AG10803 (cell line): ENCODE measurements at places on chromosomes 4 and X.

DNA sequence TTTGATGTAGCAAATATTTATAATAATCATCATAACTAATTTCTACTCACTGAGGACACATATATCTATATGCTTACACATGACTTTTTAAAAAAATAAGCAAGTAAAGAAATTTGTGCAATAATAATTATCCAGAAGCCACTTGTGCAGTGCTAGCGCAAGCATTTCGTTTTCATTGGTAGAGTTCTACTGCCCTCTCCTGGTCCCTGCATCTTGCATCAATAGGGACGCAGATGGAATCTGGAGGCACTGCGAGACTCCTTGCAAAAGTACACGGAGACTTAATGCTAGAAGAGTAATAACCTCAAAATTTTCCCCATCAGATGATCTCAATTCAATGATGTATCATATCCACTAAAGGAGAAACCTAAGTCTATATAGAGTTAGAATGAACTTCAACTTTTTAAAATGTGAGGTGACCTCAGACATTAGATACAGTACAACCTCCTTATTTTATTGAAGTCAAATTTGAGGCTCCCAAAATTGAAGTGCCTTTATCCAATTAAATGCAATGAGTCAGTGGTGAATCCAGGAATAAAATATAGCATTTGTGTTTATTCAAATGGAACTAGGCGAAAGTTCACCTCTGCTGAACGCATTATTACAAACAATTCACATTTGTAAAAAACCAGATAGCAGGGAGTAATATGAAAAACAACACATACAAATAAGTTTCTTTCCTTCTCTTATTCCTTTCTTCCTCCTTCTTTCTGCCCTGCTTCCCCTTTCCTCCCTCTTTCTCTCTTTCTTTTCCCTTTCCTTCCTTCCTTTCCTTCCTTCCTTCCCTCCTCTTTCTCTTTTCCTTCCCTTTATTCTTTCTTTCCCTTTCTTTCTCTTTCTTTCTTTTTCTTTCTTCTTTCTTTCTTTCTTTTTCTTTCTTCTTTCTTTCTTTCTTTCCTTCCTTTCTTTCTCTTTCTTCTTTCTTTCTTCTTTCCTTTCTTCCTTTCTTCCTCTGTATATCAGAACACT lies 450.0 kb downstream of the ANKRD50 start:
- peak; percentile 82 for DNase-seq

GRCh38 chrX:19349264-19349663 lies 5.5 kb downstream of the PDHA1 start:
- no peak for DNase-seq

GRCh38 chrX:11626351-11626750 lies 39.4 kb downstream of the ARHGAP6 start:
- no peak for DNase-seq

- no peak for DNase-seq
These were observed 15.5 kb upstream of the ASIC5 start for GRCh38 chr4:155881555-155881954.

GRCh38 chrX:18983666-18984380 lies at the start of gene PHKA2:
Gene PHKA2 (minus strand): TSS chrX:18984114. CDS start chrX:18983932, 182 bp downstream.
- DNase-seq: peak; percentile 35

DNA sequence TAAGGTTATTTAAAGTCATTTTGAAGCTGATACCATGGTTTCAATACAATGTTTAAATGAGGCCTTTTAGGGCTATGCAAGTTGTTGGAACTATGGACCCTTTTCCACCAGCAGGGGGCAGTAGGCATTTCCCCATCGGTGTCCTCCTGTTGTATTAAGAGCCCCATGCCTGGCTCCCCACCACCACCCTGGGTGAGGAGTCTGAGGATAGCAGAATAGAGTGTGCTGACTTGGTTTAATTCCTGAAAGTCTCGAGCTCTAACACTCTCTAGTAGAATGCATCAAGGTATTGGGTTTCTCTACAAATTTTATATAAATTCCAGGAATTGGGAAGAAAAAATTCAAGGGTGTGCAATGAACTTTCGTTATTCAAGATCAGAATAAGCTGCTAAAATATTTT lies 234.8 kb upstream of the JADE1 start:
- DNase-seq: peak; percentile 42
